M059J (cell line): ENCODE measurements at places on chromosomes 4 and X. TPM values are rescaled to one million over a fixed set of nuclear protein-coding genes. Genes with fewer than 3 reads are reported as not detected.

JAKMIP1 gene
- not detected in 2 replicates for total RNA-seq

MPC1L gene
- total RNA-seq = not detected in 2 replicates

TGIF2LX gene
- not detected in 2 replicates for total RNA-seq

OTOP1 gene
- total RNA-seq = not detected in 2 replicates

- peak; percentile 45 for DNase-seq
Observed at GRCh38 chr4:138835832-138836533, 179.6 kb upstream of the NOCT start.

PAGE5 gene
- 0.49 TPM in 1 of 2 replicates, not detected in the other for total RNA-seq

- DNase-seq = no peak
Observed at GRCh38 chrX:69073241-69073640, 92.0 kb downstream of the PJA1 start.

SPP1 gene
- total RNA-seq = 6.1 and 6.4 TPM in 2 replicates

- peak; percentile 80 for DNase-seq
Observed at GRCh38 chr4:141133146-141133998, at the start of gene RNF150. RNF150 (minus strand) TSS chr4:141133469.

APLN gene
- total RNA-seq = 1.9 and 2.1 TPM in 2 replicates

CDKL2 gene
- total RNA-seq = 0.05 and 0.15 TPM in 2 replicates

EGFL6 gene
- not detected in 2 replicates for total RNA-seq

DNA sequence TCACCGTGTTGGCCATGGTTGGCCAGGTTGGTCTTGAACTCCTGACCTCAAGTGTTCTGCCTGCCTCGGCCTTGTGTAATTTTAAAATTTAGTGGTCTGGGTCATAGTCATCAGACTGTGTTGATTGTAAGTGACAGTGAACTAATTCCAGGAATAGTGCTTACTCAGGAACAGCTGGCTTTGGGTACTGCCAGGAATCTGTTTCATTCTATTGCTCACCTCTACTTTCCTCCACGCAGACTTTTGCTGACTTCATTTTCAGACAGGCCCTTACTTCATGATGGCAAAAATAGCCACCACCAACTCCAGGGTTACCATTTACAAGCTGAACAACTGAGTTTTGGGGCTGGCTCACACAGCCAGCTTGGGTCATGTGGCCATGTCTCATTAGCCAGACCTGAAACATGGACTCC is 54.6 kb downstream of the FNIP2 start:
- peak; percentile 54 for DNase-seq

CFP gene
- total RNA-seq = not detected in 2 replicates

GRCh38 chr4:54165438-54165837 is 63.7 kb upstream of the PDGFRA start:
- peak; percentile 92 for DNase-seq
